Renal pelvis (tissue), 12 donors: ENCODE measurements at places on chromosomes 7 and 10. TPM values are rescaled to one million over a fixed set of nuclear protein-coding genes. Genes with fewer than 3 reads are reported as not detected.

COL13A1 gene
- polyA plus RNA-seq: 29.6 TPM

LRRN3 gene
- 3.7 TPM for polyA plus RNA-seq

TBC1D12 gene
- polyA plus RNA-seq: 18.9 TPM

DNA sequence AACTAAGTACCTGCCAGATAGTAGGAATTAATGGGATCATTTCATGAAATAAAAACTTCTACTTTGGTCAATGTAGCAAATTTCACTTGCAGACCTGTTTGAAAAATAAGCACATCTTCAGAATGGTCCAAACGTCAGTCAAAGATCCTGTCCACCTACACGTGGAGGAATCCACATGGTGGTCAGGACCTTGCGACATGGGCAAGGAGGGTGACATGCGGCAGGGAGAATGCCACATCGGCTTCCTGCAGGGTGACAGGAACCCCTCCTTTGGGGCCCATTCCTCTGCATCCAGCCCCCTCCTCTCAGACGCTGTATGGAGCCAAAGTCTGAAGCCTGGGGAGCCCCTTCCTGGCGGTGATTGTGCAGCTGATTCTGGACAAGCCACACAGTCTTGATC is 95.5 kb upstream of the MGMT start:
- no peak for DNase-seq

DNA sequence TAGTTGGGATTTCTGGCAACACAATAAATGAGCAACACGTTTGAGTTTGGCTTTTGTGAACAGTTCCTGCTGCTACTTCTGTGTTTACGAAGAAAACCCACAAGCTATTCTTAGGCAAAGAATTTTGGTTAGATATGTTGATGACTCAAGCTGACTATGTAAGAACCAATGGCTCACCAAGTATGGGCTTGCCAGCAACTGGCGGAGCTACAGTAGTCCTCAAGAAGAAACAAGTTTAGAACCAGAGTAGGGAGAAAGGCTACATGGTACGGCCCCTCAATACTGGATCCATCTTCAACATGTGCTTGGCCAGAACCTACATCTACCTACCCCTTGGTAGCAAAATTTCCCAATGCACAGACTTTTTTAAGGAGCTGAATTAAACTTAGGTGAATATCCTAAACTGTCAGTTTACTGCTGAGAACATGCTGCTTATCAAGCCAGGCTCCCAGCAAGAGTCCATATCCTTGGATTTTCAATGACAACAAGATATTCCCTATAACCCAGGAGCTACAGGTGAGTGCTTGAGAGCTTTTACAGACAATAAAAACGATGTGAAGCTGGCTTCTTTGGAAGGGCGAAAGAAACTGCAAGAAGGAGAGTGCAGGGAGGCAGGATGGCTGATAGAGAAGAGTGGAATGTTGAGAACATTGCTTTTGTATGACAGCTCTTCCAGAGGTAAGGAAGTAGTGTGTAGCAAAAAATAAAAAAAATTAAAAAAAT is 74.3 kb upstream of the ASAH2 start:
- DNase-seq: no peak

DNA sequence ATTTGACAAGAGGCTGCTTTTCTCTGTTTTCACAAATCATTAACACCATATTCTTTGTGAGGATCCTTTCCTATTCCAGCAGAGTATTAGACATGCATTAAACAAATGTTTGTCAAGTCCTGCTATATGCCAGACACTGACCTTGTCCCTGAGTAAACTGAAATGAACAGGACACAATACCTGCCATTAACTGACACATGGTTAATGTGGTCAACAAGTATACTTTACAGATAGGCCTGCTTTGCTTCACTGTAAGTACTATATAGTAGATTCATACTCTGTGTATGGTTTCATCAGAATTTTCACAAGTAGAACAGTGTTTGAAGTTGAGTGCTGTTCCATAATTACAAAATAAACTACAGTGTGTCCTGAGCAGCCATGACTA is 5.9 kb downstream of the TNKS2 start:
- no peak for DNase-seq

- DNase-seq: peak; percentile 33
These were observed 254.2 kb upstream of the AOAH start for GRCh38 chr7:36978461-36978860.

GRCh38 chr10:35471435-35471834 is 133.7 kb upstream of the GJD4 start:
- no peak for DNase-seq

DNA sequence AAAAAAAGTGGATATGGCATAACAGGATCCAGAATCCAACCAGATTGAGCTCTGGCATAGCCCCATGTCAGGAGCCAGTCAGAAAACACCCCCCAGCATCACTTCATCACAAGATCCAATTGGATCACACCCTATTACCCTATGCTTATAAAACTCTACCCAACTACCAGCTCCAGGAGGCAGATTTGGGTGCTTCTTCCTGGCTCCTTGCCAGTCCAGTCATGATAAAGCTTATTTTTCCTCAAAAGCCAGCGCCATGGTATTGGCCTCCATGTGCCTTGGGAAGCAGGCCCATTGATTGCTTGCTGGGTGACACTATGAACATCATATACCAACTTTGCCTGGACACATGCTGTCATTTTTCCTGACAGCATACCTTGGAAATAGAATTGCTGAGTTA is 281.4 kb upstream of the MKLN1 start:
- DNase-seq: no peak

GRCh38 chr7:90262438-90262837 is 17.5 kb downstream of the CFAP69 start:
- peak; percentile 11 for DNase-seq

GRCh38 chr7:28836716-28837115 is 121.4 kb downstream of the TRIL start:
- DNase-seq: no peak
